ENCODE measurements at places on chromosomes 2 and 18.

GRCh38 chr2:151805961-151806360 lies 22.3 kb downstream of the ARL5A start:
- no peak for DNase-seq

GRCh38 chr18:45517181-45517741 lies 98.0 kb upstream of the SLC14A2 start:
- DNase-seq, result no peak

DNA sequence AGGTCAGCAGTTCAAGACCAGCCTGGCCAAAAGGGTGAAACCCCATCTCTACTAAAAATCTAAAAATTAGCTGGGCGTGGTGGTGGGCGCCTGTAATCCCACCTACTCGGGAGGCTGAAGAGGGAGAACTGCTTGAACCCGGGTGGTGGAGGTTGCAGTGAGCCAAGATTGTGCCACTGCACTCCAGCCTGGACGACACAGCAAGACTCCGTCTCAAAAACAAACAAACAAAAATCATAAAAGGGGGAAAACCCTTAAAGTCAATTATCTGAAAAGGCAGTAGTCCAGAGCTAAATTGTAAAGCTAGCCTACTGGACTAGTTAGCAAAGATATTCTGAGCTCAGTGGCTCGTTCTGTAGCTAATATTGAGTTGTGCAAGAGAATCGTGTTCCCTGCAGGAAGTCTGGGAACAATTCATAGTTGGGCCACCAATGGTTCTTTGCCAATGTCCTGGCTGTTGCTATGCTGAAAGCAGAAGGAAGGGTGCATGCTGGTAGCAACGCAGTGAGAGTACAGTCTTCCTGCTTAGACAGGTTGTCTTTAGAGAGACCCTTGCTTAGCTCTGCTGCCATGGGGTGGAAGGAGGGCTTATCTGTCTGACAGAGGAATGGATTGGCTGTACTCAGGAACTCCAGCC lies 4.3 kb downstream of the TGOLN2 start:
- no peak for DNase-seq

GRCh38 chr2:162282765-162283425 lies 35.6 kb downstream of the IFIH1 start:
- DNase-seq, result no peak

GRCh38 chr2:128474036-128474955 lies 155.6 kb upstream of the HS6ST1 start:
- no peak for DNase-seq

GRCh38 chr2:237270520-237270919 lies 143.4 kb downstream of the COL6A3 start:
- no peak for DNase-seq

GRCh38 chr18:28181616-28182015 lies 4.7 kb upstream of the CDH2 start:
- DNase-seq, result no peak

- DNase-seq, result no peak
Observed at GRCh38 chr2:227971619-227972230, 100.3 kb downstream of the DAW1 start.

GRCh38 chr18:3910512-3910911 lies 460.5 kb downstream of the TGIF1 start:
- no peak for DNase-seq

- no peak for DNase-seq
Observed at GRCh38 chr2:107548216-107548615, 278.5 kb upstream of the RGPD4 start.
